ENCODE measurements at places on chromosomes 6 and 20.

GRCh38 chr6:7451326-7451725 is 61.7 kb downstream of the RIOK1 start:
- DNase-seq: no peak

DNA sequence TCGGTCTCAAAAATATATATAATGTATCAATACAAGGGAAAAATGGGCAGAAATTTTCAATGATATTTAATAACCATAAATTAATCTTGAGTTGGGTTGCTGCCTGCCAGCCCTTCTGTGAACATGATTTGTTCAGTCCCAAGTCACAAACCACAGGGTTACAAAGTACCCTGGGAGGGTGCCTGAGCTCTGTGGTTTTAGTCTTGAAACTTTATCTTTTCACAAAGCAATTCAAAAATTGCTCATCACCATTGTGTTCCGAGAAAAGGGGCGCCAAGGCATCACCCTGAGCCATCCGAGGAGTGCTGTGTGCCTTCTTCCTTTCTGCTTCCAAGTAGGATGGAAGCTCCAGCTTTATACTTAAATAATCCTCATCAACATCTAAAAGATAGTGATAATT is 141.6 kb upstream of the AKAP12 start:
- no peak for DNase-seq

GRCh38 chr6:123201869-123202372 is 205.9 kb downstream of the CLVS2 start:
- no peak for DNase-seq

DNA sequence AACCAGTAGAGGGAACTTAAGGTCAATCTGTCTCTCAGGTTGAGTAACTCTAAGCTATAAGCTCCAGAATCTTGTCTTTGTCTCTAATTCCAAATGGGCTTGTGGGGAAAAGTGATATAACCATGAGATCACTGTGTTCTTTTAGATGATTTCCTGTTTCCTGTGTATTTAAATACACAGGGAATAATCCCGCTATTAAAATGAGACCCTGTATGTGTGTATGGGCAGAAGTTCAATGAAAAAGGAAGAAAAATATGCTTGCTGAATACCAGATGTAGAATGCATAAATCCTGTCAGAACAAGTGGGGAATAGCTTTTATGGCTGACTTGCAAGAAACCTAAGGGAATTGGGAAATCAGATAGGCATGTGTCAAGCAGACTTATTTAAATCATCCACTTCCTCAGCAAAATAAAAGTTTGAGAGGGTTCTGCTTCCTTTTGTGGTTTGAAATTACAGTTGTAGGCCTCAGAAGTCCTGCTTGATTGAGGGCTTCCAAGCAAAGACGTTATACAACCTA is 164.7 kb upstream of the PDE7B start:
- DNase-seq: no peak

All from esophagus squamous epithelium (tissue), 5 donors.